ENCODE measurements at places on chromosomes 12 and 14.
A peak's percentile ranks its signal among the peaks of the same experiment; 100 is the strongest.

DNA sequence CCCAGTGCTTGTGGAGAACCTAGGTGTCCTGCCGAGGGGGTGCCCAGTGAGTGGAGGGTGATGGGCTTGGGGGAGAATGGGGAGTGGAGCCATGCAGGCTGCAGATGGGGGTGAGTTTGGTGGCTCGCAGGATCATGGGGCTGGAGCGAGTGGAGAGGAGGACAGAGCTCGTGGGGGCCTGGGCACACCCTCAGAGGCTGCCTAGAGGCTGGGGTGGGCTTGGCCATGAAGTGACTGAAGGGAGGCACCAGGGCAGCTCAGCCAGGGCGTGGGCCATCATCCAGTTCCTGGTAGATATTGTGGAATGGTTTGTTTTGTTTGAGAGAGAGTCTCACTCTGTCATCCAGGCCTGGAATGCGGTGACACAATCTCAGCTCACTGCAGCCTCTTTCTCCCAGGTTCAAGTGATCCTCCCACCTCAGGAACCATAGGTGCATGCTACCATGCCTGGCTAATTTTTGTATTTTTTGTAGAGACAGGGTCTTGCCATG lies 43.4 kb upstream of the AMN start:
- no peak for DNase-seq

GRCh38 chr12:4849795-4850345 lies 59.8 kb upstream of the KCNA1 start:
- no peak for DNase-seq

DNA sequence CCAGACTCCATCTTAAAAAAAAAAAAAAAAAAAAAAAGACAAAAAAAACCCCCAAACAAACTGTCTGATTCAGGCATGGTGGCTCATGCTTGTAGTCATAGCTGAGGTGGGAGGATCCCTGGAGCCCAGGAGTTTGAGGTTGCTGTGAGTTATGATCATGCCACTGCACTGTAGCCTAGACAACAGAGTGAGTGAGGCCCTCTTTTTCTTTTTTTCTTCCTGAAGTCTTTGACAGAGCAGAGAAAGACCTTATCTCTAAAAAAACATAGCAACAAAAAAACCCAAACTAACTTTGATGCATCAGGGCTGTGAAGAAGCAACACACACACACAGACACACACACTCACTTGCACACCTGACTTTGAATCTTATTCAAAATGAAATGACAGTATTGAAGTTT lies 7.7 kb upstream of the AMN1 start:
- DNase-seq, result no peak

GRCh38 chr12:24996102-24996797 lies 47.3 kb upstream of the BCAT1 start:
- DNase-seq, result no peak

GRCh38 chr14:88029500-88029899 lies 24.6 kb downstream of the GPR65 start:
- DNase-seq, result no peak

- peak; percentile 42 for DNase-seq
Measured at GRCh38 chr12:74780182-74780849, 242.7 kb downstream of the ATXN7L3B start.

GRCh38 chr12:66320996-66321395 lies 18.7 kb downstream of the HELB start:
- DNase-seq, result no peak

- DNase-seq, result no peak
Measured at GRCh38 chr14:44530475-44530874, 23.4 kb upstream of the FSCB start.

DNA sequence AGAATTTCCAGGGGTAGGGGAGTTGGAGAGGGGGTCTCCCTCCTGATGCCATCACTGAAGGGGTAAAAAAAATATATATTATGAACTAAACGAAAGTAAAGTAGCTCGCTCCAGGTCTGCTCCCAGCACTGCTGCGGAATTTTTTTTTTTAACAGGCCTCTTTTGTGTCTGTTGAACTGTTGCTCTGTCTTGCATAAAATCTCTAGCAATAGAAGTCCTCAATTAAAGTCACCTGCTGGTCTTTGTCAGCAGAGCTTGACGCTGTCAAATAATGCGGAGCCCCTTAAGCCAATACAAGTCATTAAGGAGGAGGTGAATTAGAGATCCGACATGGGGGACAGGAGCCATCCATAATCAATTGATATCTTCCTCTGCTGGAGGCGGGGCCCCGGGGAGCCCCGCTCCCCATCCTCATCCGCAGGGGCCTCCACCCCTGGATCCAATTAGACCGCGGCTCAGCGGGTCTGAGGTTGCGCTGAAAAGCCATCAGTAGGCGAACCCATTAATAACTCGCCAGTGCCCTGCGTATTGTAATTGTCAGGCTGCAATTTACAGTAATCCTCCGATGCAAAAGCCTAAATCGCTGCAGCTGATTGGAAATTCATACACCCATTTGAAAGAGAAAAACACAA lies 85.6 kb downstream of the DICER1 start:
- DNase-seq, result no peak

GRCh38 chr12:95972832-95973456 lies 23.2 kb downstream of the HAL start:
- DNase-seq, result no peak

GRCh38 chr12:8076366-8076765 lies 5.7 kb upstream of the NECAP1 start:
- no peak for DNase-seq
